ENCODE measurements at places on chromosomes 4 and X.

GRCh38 chr4:168553714-168554370 lies 57.0 kb downstream of the PALLD start:
- no peak for DNase-seq

GRCh38 chr4:175531405-175532091 lies 280.5 kb downstream of the GPM6A start:
- no peak for DNase-seq

- DNase-seq: no peak
Observed at GRCh38 chrX:154598656-154599055, 13.7 kb downstream of the CTAG1A start.

- DNase-seq: no peak
Observed at GRCh38 chrX:15563056-15563455, 37.7 kb downstream of the ACE2 start.

DNA sequence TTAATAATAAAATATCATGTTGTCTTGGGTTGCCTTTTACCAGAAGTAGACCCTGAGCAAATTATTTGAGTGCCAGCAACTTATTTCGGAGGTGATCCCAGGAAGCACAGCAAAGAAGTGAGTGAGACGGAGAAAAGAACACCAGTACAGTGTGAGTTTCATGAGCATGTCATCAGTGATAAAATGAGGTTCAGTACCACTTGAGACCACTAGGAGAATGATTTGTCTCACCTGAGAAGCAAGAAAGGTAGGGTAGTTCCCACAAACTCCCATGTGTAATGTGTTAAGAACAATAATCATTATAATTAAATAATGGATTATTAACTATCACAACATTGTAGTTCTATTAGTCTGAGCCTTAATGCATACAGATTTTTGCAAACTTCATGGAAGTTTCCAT lies 112.8 kb upstream of the DMD start:
- DNase-seq: no peak

DNA sequence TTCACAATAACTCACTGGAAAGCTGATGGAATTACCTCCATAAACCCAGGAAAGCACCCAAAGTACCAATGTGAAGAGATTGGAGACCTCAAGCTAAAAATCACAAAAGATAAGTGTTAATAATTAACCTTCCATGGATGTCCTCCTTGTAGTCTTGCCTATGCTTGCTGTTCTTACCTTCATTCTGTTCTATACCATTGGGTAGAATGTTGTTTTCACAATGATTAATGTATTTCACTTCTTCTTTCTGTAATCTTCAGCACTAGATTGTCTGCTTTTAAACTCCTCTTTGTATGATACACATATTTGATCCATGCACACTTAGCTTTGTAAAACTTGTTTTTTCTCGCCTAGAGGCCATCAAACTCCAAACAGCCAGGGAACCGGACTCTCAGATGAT lies 570.3 kb downstream of the RAPGEF2 start:
- no peak for DNase-seq

GRCh38 chr4:139633661-139634060 lies 32.0 kb upstream of the MGST2 start:
- DNase-seq: no peak

GRCh38 chr4:138507522-138507921 lies 265.4 kb upstream of the SLC7A11 start:
- DNase-seq: no peak

DNA sequence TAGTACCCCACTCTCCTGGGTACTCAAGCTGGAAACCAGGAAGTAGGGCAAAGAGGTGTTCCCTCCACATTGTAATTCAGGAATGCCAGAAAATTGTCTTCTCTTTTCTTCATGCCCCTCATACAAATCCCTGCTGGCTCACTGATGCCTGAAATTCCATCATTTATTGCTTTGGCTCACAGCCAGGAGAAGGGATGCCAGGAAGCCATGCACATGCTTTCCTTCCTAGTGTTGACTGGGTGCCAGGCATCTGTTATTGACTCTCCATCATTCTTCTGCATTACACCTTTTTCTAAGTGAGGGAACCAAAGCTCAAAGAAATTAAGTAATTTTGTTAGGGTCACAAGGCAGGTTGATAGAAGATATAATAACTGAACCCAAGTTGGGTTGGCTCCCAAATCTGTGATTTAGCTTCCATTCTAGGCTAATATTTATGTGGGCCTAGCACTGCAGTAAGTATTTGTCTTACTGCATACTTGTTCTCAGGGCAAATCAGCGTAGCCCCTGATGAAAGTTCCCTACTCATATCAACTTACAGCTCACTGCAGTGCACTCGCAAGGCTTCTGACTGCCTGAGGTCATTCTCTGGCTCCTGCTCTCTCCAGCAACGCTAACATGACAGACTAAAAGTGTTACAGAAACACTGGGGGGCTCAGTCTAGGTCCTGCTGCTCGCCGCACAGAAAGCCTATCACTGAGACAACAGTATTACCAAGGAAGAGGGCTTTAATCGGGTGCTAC lies 89.0 kb downstream of the TRAPPC11 start:
- DNase-seq: no peak

GRCh38 chrX:13688958-13689740 lies at the start of gene RAB9A:
TSS of gene RAB9A (plus strand) at chrX:13689128. CDS start at chrX:13708747, 19,619 bp downstream.
- DNase-seq: peak; percentile 74

- peak; percentile 41 for DNase-seq
Observed at GRCh38 chrX:153885968-153886903, at the start of gene L1CAM. TSS of gene L1CAM (minus strand) at chrX:153886173. CDS start at chrX:153875836, 10,337 bp downstream.

- DNase-seq: no peak
Observed at GRCh38 chrX:84175274-84175673, 12.7 kb downstream of the RPS6KA6 start.

DNA sequence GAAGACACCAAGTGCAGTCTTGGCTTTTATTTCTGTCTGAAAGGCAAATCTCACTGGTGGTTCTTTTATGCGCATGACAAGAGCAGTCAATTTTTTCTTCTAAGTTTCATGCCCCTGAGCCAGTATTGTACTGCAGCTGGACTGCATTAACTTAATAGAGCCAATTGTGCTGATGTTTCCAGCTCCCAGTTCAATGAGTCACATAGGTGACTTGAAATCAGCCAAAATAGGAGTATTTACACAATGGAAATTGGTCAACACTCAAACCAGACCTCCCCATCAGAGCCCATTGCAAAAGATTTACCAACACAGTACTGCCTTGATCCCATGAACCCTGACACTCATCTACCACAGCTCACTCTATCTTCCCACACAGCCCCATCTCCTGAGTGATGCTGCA lies 100.3 kb upstream of the GUCY1A1 start:
- DNase-seq: no peak

DNA sequence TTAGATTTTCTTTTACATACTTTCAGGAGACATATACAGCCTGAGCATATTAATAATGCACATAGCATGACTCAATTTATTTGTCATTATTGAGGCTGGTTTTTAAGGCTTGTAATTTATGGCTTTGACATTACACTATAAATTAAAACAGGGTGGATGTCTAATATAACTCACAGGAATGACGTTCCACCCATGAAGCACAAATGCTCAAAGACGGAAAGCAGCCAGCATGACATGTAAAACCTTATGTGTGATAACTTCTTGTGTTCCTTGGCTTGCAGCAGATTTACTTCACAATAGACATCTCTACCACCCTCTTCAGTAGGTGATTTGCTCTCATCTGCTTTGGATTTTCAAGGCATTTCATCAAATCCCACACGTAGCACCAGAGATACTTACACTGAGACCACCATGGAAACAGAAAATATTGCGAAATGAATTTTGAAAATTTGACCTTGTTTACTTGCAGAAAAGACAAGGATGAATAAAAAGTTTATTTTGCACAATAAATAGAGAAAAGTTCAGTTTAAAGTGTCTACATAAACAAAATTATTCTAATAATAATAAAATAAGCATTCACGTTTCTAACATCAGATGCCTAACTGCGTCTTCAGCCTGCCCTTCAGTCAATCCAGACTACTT lies 64.7 kb upstream of the BTC start:
- DNase-seq: no peak

GRCh38 chr4:25538430-25538829 lies 117.2 kb upstream of the SLC34A2 start:
- DNase-seq: no peak

DNA sequence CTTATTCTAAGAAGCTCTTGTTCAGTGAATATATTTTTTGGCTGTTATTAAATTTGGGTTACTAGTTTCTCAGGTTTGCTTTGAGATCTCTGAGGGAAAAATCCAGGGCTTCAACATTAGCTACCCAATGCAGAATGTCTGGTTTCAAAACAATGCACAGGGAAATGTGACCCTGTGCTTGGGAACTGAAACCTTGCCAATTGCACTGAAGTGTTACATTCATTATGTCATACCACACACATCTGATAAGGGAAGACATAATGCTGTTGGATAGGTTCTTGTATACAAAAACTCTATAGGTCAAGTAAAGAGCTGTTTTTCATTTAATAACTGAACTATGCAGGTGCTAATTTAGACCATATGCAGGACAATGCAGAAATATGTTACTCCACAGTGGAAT lies 345.3 kb upstream of the BMP3 start:
- no peak for DNase-seq

- no peak for DNase-seq
Observed at GRCh38 chr4:80732010-80732409, 298.5 kb upstream of the BMP3 start.

DNA sequence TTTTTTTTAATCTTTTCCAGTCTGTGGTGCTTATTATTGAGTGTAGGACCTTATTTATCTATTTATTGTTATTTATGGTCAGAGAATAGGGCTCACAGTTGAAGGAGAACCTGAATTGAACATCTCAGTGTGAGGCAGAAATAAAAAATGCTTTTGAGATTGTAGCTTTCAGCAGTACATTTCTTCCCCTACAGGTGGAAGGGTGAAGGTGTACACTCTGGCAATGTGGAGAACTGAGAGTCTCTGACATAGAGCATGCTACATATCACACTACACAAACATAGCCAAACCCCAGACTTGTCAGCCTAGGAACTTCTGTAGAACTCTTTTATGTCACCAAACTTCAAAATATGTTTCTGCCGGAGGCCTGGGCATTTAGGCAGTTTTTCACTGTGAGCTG lies 140.2 kb downstream of the STIM2 start:
- DNase-seq: peak; percentile 21

All from CD4-positive, alpha-beta T cell treated with Interleukin-6 at 100 ng/mL for 8 hours (primary cell).